ENCODE measurements at places on chromosomes 13 and 19.

DNA sequence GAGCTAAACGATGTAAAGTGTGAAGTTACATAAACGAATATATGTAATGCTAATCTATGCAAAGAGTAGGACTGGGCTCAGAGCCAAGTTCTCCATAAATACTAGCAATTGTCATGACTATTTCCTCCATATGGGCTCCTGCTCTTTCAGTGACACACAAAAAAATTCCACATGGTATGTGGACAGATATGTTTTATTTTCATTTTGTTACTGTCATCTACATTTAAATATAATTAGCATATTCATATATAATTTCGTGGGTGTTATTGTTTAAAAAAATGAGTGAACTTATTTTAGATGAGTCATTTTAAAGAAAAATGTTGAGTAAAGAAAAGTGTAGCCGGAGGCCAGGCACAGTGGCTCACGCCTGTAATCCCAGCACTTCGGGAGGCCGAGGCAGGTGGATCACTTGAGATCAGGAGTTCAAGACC lies 5.0 kb upstream of the IGSF23 start:
- no peak for DNase-seq

DNA sequence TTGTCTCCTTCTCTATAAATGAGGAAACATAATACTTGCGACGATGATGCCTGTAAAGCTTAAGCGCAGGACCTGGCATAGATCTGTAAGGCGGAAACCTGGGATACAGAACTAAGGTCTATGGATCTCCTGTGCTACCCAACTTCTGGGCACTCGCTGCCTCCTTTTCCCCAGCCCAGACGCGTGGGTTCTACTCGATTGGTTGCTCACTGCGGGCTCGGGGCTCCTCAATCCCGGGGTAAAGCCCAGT lies 615 bp upstream of the PSMC4 start:
- no peak for DNase-seq

DNA sequence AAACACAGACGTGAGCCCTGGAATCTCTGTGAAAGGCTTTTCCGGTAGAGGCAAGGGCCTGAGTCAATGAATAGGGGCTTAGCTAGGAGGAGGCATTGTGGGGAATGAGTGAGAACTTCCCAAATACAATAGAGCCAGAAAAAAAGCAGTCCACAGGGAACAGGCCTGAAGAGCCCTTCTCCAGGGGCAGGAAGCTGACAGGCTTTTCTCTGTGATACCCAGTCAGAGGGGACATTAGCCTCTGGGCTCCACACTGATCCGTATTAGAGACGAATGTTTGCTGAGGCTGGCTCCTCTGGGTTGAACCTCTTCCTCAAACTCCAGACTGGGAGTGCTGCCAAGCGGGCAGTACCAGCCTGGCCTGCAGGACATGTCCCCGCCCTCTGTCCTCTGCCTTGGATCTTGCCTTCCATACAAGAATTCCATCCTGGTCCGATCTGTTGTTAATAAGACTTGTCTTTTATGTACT lies 2.3 kb downstream of the DHRS12 start:
- no peak for DNase-seq

DNA sequence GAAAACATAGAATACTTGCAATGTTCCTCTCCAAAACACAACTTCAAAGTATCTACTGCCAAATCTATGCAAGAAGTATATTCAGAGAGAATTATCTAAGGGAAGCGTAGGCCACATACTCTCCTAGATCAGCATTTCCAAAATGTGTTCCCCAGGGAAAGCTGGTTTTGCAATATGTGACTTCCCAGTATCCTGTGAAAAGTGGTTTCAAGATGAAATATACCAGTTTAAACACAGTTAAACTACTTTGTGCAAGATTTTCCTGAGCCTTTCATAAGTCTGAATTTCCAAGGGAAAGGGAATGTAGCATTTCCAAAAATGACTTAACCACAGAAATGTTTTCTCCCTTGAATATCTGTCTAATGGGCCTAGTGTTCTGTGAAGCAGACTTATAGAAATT lies 7.6 kb downstream of the STARD13 start:
- DNase-seq, result no peak

DNA sequence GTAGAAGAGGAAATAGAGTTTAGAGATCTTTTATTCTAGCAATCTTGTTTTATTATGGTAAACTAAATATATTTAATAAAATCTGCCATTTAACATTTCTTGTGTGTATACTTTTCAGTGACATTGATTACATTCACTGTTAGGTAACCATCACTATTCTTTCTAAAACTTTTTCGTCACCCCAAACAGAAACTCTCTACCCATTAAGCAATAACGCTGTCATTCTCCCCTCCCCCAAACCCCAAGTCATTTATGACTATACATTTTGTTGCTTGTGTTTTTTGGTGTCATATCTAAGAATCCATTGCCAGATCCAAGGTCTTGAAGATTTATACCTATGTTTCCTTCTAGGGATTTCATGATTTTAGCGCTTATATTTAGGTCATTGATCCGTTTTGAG lies 10.6 kb downstream of the URI1 start:
- no peak for DNase-seq

- DNase-seq, result no peak
Observed at GRCh38 chr19:19145281-19145680, 7.0 kb upstream of the TMEM161A start.

DNA sequence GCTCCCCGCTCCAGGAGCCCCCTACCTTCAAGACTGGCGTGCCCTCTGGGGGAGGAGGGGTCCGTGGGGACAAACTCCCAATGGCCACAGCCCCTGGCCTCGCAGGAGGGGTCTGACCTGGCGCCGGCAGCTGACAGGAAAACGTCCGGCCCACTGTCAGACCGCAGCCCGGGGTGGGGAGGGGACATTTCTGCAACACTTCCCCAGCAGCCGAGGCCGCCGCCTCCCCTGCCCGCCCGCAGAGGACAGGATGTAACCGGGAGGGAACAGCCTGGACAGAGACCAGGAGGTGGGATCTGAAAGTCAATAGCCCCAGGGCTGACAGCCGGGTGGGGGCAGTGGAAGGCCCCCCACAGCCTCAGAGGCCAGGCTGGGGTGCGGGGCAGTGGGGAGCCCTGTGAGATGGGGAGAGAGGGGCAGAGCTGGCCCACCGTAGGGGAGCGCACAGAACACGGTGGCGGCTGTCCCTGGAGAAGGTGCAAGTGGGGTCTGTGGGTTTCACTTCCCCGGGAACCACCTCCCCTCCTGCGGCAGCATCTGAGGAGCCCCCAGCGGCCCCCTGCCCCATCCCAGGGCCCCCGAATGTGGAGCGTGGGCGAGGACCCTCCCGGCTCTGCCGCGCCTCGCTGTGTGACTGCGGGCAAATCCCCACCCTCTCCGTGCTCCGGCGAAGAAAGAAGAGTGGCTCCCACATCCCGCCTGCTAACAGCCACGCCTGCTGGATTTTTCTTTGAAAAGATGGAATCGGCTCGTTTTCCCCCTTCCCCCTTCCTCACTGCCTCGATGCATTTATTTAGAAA lies at the start of gene PEAK3:
TSS of gene PEAK3 (minus strand) at position 114 of the 800 bp plus-strand sequence. CDS start 1,244 bp downstream, outside the sequence.
- peak; percentile 77 for DNase-seq

DNA sequence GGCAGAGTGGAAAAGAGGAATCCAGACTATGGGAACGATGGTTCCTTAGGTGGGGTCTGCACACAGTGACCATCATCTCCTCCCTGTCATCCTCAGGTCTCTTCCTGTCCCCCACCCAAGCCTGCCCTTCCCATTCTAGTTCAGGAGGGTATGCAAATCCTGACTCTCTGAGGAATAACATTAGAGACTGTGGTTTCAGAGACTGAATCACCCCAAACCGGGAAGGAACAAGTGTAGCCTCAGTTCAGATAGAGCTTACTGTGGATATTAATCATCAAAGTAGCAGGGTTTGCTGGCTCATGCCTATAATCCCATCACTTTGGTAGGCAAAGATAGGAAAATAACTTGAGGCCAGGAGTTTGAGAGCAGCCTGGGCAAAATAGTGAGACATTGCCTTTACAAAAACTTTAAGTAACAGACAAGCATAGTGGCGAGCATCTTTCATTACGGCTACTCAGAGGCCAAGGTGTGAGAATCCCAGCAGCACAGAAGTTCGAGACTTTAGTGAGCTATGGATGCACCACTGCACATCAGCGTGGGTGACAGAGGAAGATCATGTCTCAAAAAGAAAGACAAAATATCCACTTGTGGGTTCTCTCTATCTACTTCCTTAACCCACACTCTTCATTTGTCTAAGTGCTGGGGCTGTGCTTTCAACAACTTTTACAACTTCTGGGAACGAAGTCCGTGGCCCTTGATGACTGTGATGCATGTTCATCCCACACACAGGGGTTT lies 19.3 kb upstream of the LGALS13 start:
- DNase-seq, result no peak

- DNase-seq, result no peak
Observed at GRCh38 chr13:65154661-65155447, 2075.3 kb downstream of the PCDH9 start.

GRCh38 chr13:110593430-110594130 lies 21.8 kb upstream of the NAXD start:
- peak; percentile 30 for DNase-seq

DNA sequence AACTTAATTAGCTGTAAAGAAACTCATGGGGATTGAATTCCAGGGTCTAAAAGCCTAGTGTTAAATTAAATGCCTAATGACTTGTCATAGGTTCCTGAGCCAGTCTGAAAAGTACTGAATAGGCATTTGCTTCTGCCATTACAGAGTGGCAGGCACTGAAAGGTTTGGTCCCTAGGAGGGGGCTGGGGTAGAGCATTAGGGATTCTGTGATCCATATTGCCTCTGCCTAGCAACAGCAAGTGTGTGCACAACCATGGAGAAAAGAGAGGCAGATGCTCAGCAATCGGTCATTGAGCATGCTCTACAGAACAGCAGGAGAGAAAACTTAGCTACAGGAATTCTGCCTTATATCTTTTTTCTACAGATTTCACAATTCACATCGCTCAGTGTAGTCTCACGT lies 133.5 kb downstream of the TRPC4 start:
- no peak for DNase-seq

- DNase-seq, result peak; percentile 62
Observed at GRCh38 chr19:11887611-11888531, at the start of gene ZNF69. ZNF69 (plus strand) TSS chr19:11887782; CDS start chr19:11887924, 142 bp downstream.

- DNase-seq, result no peak
Observed at GRCh38 chr13:89343165-89343564, 1672.0 kb downstream of the SLITRK5 start.

GRCh38 chr19:47719047-47719859 lies 6.0 kb downstream of the EHD2 start:
- no peak for DNase-seq

DNA sequence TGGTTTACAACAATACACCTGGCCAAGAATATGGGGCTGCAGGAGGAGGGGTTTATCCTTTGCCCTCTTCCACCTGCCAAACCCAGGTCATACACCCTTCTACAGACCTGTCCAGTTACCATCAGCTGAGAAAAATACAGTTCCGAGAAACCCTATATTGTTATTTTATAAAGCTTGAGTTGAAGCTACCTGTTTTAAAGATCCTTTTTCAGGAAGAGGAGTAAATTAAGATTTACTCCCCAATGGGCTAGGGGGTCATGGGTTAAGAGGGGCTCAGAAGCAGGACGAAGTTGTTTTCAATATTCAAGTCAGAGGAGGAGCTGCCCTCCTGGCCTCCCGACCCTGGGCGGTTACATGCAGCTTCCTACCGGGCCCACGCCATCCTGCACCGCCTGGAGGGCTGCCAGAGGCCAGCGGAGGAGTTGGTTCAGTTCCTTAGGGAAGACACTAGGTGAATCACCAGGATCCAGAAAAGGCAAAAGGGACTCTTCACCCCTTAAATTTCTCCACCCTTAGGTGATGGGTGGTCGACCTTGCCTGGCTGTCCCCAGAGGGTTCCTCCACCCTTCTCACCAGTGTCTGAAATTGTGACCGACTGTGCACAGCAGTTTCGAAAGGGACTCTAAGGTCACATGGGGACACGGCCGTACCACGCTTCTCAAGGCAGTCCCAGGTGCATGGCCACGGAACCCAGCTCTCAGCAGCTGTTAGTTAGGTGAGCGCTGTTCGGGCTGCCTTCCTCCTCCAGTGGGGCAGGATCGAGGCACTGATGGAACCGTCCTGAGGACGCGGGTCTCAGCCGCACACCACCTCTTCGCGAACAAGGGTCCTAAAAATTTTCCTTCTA lies 1.2 kb downstream of the GJB2 start:
- no peak for DNase-seq
